ENCODE measurements at places on chromosomes 5 and 9.

- DNase-seq, result no peak
Observed at GRCh38 chr5:176995896-176996767, 10.4 kb downstream of the UIMC1 start.

- DNase-seq, result no peak
Observed at GRCh38 chr9:37293664-37294524, 128.6 kb upstream of the GRHPR start.

- DNase-seq, result no peak
Observed at GRCh38 chr5:171911152-171911551, 95.3 kb downstream of the FBXW11 start.

DNA sequence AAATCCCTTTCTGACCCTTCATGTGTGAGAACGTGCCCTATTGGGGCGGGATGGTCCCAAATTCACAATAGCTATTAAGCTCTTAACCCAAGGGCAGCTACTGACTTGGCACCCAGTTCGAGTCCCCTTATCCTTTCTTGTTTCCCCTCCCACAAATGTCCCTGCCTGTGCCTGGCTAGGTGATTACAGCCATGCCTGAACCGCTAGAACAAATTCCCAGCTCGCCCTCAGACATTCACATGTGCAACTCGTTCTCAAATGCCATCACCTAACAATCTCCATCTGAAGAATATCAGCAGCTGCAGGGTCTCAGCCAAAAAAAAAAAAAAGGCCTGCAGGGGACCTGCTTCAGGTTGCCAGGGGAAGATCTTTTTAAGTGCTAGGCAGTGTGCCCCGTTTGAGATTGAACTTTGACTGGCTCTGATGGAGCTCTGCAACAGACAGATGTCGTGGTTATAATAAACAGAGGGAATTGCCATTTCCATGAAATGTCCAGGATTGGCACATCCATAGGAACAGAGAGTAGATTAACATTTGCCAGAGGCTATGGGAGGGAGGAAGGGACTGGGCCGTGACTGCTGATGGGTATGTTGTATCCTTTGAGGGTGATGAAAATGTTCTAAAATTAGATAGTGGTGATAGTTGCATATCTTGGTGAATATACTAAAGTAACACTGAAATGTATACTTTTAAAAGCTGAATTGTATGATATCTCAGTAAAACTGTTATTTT is 347.2 kb upstream of the WWC1 start:
- DNase-seq, result no peak

- no peak for DNase-seq
Observed at GRCh38 chr5:154652746-154653417, 102.3 kb upstream of the LARP1 start.

DNA sequence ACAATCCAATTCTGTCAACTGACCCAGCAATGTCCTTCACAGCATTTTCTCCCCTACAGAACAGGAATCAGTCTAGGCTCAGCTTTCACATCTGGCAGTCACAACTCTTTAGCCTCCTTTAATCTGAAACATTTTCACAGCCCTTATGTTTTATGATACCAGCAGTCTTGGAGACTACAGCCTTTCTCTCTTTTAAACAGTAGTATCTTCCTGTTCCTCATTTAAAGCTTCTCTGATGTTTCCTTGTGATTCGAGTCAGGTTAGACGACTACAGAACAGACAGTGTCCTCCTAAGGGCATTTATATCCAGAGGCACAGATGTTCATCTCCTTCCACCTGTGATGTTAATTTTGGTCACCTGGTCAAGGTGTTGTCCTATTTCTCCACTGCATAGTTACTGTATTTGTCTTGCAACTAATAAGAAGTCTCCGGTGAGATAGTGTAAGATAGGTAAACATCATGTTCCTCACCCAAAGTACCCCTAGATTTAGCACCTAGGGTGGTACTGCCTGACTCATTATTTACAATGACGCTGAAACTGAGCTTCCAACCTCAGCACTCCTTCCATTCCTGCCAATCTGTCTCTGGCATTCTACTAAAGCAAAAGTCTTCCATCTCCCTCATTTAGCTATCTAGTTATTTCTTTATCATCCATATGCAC is 20.7 kb downstream of the TTC39B start:
- no peak for DNase-seq

DNA sequence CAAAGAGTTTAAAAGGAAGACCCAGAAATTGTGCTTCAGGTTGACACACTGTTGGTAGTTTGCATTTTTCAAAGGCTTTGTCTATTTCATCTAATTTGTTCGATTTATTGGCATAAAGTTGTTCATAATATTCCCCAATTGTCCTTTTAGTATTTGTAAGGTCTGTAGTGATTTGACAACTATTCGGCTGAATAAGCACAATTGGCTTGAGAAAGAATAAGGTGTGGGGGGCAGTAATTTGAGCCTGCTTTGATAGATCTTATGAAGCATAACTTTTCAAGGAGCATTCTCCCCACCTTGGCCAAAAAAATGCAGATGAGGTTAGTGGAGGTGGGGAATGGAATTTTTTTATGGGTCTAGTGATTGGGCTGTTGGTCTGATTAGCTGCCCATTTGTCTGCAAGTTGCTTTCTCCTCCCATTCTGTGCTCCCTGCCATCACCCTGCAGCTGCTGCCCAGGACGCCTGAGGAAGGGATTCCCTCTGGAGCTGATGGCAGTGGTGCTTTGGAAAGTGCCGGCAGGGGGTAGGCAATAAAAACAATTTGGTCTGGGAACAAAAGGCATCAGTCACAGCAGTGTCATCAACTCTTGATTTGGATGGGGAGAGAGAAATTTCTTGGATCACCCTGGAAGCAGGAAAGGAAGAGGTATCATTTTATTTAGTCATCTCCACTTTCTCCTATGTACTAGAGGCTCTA is 26.6 kb downstream of the WNT8A start:
- no peak for DNase-seq

GRCh38 chr9:88773126-88773525 is 218.1 kb upstream of the S1PR3 start:
- no peak for DNase-seq

DNA sequence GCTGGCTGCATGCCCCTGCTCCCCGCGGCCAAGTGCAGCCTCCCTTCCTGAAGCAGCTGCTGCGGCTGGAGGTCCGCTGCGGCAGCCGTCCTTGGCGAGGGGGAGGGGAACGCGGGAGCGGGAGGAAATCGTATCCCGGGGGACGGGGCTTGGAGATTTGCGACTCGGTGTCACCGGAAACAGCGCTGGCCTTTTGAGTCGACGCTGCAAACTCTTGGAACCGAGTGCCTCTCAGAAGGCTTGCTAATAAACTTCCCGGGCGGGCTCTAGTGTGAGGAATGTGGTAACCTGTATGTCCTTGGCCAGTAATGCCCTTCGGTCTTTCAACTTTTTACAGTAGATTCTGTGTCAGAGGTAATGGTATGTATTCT is 82.7 kb downstream of the PTPDC1 start:
- no peak for DNase-seq

DNA sequence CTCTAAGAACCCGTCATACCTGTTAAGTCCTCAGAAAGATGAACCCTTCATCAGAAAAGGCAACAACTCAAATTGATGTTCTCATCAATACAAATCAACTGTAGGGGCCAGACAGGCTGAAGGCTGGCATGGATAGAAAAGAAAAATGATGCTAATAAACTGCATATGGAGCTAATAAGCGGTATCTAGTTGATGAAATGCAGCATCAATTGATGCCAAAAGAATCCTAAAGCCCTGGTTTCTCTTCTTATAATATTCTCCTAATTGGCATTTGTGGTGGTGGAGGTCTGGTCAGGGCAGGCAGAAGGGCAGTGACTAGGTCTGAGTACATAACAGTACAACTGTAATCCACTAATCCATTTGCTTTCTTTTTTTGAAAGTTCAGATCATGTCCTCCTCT is 322.5 kb downstream of the SPOCK1 start:
- no peak for DNase-seq

GRCh38 chr9:26261503-26262330 is 583.5 kb upstream of the TUSC1 start:
- DNase-seq, result no peak

- DNase-seq, result no peak
Observed at GRCh38 chr9:124000161-124000783, 11.3 kb upstream of the LHX2 start.

- DNase-seq, result no peak
Observed at GRCh38 chr9:1429297-1429696, 379.1 kb downstream of the DMRT2 start.

DNA sequence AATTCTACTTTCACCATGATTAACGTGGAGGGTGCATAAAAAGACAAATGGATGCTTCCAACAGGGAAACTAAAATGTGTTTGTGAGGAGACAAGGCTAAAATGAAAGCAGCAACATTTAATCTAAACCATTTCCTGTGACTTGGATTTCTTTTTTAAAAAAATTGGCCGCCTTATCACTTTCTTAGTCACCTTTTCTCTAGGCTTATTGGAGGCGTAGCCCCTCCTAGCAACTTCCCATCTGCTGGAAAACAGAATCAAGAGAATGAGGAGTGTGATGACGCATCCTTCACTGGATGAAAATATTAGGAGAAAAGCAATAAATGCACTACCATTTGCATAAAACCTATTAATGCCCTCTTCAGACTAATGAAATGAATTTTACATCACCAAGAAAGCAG is 791 bp upstream of the GPR150 start:
- no peak for DNase-seq

- no peak for DNase-seq
Observed at GRCh38 chr5:81242906-81243436, 9.8 kb downstream of the CKMT2 start.

GRCh38 chr9:89802781-89803355 is 198.1 kb downstream of the GADD45G start:
- no peak for DNase-seq

- no peak for DNase-seq
Observed at GRCh38 chr9:84513473-84513872, 156.1 kb upstream of the NTRK2 start.

GRCh38 chr9:33221568-33221884 is 18.4 kb upstream of the SPINK4 start:
- DNase-seq, result no peak

DNA sequence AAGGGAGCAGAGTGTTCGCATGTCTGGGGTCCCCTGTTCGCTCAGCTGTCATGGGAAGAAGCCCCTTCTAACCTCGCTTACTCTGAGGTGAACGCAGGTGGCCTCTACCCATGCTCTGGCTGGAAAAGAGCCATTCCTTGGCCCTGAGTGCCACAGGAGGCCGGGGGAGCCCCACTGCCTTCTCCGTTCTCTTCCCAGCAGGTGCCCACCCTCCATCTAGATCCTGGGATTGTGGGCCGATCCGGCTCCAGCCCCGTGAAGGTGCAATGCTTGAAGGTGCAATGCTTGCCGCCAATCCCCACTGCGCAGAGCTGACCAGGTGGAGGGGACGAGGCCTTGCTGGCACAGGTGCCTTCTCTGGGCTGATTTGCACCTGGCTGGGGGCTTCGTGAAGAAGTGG is 95.4 kb downstream of the MRPL36 start:
- no peak for DNase-seq

DNA sequence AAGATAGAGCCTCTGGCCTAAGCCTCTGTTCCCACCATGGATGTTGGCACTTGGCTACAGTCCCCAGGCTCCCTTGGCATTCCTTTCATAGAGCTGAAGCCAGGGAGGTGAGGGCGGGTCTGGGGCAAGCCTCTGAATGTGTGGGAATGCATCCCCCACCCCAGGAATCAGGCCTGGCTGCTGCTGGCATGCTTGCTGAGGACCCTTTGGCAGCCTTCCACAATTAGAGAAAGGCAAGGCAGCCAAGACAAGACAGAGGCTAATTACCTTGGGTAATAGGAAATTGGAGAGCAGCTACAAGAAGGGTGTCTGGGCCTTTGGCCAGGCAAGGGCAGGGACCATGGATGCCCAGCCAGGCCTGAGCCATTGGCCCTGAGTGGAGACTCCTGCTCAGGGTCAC is 204.4 kb upstream of the TRIM32 start:
- no peak for DNase-seq
